BJ (cell line): ENCODE measurements at places on chromosomes 5 and 9.

DNA sequence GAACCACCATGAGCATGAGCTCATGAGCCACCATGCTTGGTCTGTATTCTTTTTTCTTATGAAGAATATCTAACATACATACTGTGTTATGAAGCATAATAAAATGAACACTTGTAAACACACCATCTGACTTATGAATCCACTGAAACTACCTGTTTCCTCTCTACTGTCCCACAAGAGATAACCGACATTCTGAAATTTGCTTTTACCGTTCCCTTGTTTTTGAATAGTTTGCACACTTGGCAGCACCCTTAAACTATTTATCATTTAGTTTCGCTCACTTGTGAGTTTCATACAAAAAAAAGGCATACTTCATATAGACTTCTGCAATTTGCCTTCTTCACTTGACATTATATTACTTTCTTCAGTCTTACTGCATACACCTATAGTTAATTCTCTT, 8.9 kb downstream of the LARS1 start:
- no peak for DNase-seq

- DNase-seq = no peak
Measured at GRCh38 chr5:351921-352245, 30.4 kb downstream of the AHRR start.

GRCh38 chr9:122380293-122380692, 9.5 kb downstream of the PTGS1 start:
- DNase-seq = no peak

DNA sequence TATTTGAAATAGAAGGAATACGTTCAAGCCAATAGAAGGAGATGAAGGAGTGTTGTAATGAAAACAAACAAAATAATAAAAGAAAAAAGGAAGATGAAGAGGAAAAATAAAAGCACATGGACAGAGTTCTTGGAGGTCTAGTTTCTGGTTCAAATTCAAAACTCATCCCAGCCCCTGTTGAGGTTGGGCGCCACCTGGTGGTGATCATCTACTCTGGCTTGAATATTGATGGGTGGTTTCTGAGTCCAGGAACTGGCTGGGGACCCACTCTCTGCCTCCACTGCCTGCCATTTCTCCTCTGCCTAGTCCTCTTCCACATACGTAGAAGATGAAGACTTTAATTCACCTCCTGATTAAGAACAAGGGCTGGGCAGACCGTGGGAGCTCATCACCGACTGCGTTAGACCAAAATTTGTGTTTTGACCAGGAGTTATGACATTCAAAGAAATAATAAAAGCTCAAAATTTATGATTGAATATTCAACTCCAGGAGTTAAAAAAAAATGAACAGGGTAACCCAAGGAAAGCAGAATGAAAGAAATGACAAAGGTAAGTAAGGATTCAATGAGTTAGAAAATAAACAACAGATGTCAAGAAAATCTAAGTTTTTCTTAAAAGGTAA, 99.0 kb upstream of the SLC1A3 start:
- DNase-seq = no peak

DNA sequence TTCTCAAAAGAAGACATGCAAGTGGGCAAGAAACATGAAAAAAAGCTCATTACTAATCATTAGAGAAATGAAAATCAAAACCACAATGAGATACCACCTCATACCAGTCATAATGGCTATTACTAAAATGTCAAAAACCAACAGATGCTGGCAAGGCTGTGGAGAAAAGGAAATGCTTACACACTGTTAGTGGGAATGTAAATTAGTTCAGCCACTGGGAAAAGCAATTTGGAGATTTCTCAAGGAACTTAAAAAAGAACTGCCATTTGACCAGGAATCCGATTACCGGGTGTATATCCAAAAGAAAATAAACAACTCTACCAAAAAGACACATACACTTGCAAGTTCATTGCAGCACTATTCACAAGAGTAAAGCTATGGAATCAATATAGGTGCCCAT, 595.4 kb upstream of the RIOK2 start:
- no peak for DNase-seq

DNA sequence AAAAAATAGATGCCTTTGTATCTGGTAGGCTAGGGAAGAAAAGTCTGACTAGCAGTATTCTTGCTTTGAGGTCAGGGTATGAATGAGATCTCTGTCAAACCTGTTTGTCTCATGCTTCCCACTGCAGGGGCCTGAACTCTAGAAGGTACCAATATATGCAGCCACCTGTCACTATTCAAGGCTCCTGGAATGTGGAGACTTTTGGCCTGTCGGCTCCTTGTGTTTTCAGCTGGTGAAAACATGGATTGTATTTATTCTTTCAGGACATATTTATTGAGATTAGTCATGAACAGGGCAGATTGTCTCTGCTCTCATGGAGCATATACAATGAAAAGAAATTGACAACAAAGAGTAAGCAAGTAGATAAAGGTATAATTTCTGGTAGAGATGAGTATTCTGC, 255.8 kb downstream of the ARHGAP26 start:
- DNase-seq = no peak

DNA sequence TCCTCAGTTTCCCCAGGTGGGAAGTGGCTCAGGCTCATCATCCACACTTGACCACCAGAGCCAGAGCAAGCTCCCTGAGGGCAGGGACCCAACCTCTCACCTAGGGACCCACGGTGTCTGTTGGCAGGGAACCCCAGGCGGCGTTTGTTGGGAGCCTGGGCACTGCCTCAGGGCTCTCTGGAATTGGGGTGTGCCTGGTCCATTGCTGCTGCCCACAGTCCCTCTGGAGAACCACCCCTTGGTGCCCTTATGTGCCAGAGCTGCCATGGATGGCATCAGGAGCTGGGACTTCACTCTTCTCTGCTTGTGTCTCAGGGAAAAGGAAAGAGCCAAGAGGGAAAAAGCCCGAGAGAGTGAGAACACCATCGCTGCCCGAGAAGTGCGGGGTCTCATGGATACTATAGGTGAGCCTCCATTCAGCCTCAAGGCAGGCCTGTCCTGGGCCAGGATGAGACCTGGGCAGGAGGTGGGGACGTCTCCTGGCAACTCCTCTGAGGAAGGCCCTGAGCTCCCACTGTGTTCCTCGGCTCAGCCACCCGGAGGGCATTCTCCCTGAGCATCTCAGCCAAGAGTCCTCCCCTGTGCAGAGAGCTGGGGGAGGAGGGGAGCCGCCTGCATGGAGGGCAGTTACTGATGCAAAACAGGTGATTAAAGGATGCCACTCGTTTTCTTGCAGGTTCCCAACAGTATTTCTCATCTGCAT, 4.5 kb downstream of the CCDC180 start:
- no peak for DNase-seq

- DNase-seq = no peak
Measured at GRCh38 chr9:137454597-137455358, 4.4 kb downstream of the NSMF start.

GRCh38 chr9:20352591-20352990, 269.7 kb downstream of the MLLT3 start:
- no peak for DNase-seq

- DNase-seq = no peak
Measured at GRCh38 chr9:742914-743589, 98.4 kb upstream of the DMRT1 start.

DNA sequence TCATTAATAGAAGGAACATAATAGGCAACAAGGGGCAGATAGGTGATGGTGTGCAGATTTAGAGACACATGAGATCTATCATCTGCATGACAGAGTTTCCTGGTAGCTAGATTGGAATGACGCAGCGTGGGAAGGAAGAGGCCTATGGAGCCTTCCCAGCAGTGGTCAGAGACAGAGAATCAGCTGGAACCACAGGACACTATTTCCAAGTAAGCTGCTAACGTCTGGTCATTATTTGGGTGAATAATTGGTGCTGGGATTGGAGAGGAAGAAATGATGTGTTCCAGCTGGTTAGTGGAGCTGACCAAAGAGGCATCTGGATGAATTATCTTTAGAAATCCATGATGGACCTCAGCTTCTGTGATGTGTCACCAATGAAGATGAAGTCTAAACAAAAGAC, 91.2 kb upstream of the PRR16 start:
- DNase-seq = no peak

DNA sequence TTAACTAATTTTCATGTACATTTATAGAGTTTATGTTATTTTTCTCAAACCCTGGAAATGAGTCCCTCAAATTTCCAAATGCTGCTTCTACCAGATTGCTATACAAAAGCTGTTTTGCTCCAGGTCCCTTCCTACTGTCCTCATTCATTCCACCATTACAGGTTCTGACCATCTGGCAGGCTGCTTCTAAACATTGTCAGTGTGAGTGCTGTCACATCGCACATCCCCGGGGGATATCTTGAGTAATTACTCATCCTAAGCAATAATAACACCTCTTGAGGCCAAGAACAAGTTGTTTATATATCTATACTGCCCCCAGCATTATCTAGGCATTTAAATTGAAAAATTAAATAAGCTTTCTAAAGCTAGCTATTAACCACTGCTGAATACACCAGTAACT, 1675.3 kb upstream of the CDH6 start:
- DNase-seq = no peak

DNA sequence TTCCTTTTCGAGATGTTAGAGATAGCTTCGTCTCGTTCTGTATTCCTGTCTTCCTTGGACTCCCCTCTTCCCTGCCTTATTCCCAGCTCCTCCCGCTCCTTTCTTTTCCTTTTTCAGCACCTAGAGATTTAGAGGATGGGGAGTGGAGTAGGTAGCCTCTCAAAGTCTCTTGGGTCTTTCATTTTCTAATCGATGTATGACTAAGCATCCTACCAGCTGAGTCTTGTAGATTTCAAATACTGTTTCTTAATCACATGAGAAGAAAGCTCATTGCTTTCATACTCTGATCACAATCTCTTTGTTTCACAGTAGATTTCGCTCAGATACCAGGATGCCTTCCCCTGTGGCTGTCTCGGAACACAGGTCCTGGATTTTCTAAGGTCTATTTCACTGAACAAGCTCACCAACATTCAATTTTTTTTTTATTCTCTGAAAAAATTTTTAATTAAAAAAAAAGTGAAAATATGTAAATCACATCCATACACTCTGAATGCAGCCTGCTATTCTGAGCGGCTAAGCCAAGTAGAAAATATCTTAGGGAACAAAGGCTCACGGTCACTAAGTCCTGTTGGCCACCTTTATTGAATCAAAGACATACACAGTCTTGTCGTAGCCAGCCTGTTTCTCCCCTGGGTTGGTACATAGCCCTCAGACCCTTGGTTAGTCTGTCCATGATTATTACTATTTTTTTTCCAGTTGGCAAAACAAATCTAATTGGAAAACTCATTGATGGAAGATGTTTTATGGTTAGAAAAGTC, 413.8 kb downstream of the KDM4C start:
- DNase-seq = no peak
